Fibroblast of skin of right quadriceps (primary cell): ENCODE measurements at places on chromosomes 4 and X.

GRCh38 chrX:153476666-153477363, 6.4 kb upstream of the HAUS7 start:
- peak; percentile 89 for DNase-seq

DNA sequence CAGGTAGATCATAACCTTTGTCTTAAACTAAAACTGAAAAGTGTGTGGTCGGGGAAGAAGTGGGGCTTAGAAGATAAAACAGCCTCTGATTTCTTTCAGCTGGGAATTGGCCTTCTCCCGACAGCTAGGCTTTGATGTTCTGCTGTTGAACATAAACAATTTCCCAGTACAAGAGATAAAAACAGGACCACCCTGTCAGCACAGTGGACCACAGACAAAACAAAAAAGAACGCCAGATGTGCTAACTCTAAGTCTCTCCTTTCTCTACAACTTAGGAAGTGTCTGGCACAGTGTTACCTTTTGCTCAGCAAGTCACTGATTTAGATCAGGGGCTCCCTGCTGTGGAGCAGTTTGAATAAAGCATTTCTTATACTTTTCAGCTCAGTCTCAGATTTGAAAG, 87.5 kb upstream of the UXT start:
- DNase-seq: no peak

DNA sequence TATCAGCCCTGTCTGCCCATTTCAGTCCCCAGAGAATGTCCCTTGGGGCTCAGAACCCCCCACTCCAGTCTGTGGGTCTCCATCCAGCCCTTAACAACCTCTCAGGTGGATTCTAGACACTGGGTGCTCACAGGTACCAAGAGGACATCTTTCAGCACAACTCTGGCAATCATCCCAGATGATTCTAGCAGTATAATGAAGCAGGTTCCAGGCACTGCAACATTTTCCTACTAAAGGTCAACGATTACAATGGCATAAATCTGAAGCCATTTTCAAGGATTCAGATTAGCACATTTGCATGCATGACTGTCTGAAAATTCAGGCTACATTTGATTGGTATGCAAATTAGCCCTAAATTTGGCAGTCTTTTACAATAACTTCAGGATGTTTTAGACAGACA, 10.0 kb downstream of the SLC2A9 start:
- DNase-seq: no peak

DNA sequence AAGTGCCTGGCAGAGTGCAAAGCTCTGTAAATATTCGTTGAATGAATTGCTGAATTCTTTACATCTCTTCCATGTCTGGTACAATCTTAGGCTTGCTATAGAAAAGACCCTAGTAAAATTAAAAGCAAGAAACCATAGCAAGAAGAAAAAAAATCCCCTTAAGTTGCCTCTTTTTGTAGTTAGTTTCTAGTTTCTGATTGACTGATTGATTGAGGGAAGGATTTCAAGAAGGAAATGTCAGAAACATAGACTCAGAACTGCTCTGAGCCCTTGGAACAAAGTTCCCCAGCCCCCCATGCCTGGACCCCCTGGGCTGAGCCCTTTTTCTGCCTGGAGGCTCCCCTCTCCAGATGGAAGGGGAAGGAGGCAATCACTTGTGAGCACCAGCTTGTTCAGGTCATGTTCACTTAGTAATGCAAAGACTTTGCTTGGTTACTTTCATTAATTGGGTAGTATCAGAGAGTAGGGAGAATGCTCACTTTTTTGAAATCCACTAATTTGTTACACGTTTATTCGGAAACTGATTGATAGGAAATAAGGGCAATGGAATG, 35.6 kb downstream of the DAPP1 start:
- no peak for DNase-seq

DNA sequence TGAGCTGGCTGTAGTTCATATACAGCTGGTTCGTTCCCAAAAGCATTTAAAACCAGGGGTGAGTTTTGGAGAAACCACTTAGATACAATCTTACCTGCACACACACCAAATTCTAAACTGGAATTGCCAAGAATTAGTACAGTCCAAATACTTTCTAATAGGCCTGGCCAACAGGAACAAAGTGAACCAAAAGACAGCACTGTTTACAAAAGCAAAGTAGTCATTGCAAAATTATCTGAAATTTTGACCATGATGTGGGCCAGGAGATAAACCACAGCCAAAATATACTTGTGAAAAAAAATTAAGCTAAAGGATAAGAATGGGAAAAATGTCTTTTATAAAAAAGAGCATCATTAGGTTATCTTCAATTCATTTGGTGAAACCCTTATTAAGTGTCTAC, 37.9 kb upstream of the NAP1L5 start:
- DNase-seq: no peak

DNA sequence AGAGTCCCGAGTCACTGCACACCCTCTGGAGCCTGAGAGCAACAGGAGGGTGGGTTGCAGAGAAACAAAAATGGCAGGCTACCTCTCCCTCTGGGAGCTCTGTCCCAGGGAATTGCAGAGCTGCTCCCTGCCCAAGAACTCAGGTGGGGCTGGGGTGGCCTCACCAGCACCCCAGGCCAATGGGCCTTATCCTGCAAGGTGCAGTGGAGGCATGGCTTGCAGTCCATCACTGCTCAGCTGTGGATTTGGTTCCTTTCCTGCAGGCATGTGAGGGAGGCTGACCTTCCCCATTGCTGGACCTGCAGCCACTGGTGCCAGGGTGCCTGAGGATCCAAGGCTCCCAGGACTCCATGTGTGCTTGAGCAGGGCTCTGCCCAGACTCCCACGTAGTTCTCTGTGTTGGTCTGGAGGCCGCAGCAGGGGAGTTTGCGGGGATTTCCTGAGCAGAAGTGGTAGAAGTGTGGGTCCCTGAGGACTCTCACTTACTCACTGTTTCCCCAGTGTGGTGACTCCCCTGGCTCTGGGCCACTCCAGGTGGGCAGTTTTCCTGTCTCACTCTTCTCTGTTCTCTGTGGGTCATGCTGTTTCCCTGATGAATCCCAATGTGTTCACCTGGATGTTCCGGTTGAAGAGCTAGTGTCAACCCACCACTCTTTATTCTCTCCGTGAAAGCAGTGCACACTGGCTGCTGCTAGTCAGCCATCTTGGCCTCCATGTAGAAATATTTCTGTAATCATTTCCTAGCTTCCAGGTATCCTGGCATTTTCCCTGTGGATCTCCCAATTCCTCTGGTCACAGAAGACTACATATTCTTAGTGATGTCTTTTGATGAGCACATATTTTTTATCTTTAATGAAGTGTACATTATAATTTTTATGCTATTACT, 82.3 kb downstream of the ARHGAP24 start:
- DNase-seq: no peak

DNA sequence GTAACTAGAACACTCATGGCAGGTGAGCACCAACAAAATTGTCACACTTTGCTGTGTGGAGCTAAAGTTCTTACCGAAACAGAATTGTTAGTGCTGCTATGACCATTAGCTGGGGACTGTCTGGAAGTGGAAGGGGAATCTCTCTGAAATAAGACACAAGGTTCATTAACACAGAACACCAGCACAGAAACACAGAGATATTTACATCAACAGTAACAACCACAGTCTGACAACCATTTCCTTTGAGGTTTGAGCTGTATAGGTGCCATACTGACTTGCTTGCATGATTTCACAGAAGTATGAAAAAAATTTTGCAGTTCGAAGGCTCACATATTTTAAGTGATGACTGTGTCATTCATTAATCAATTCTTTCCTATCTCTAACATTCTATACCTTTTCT, 109.8 kb downstream of the NYX start:
- peak; percentile 17 for DNase-seq

DNA sequence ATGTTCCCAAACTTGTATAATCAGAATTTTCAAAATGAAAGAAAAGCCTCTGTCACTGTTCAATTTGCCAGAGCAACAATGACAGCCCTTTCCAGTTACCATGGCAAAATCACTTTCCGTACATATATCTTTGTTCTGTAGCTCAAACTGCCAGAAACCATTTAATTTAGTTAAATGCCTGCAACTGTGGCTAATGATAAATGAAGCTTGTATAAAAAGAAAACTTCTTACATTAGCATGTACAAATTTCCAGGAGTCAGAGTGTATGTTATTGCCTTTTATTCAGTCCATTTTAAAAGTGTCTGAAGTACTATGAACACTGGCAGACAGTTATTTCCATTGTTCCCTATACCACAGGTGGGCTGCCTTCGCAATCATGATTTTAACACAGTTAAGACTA, 30.3 kb downstream of the ARAP2 start:
- no peak for DNase-seq

DNA sequence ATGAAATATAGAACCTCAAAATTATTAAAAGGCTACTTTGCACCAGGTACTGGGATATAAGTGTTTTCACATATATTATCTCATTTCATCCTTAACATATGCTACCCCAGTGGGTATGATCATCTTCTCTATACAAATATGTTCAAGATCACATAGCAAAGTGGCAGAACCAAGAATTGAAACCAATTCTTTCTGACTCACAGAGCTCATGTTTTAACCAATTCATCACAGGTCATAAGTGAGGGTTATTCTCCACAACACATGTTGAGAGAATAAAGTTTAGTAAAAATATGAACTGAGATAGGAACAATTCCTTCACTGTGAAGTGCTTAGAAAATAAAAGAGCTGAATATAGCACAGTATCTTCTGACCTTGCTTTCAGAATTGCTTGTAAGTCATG, 442.9 kb upstream of the RASGEF1B start:
- no peak for DNase-seq

DNA sequence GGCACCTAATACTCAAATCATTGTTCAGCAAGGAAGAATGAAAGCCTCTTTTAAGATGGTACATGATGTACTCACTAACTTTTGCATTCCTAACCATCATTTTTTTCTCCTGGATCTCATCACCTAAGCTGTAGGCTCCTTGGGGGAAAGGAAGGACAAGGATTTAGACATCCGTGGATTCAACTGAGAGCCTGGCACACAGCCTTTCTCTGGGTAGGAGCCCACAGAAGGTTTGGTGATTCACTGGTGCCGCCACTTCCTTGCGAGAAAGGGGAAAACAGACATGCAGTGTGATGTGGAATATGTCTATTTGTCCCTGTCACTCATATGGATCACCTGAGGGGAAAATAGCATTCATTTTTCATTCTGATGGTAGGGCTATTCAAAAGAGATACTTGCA, 147.3 kb downstream of the PCDH7 start:
- no peak for DNase-seq

- DNase-seq: no peak
These were observed 694.4 kb upstream of the FAM241A start for GRCh38 chr4:111450867-111451266.

DNA sequence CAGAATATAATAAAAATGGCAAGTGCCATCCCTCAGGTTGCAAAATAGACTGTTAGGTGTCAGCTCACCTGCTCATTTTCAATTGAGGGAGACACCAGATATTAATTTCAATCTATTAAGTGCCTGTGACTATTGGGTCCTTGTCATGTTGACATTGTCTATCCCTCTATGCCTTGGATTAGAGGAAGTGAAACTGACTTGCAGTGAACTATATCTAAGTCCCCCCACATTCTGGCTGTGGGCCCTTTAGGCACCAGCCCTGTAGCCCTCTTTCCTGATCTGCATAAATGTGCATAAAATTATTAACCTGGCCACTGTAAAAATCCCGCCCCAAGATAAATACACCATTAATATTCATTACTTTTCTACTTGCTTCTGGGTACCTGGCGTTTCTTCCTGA, 293.0 kb upstream of the CLNK start:
- no peak for DNase-seq

- no peak for DNase-seq
These were observed 13.9 kb downstream of the TNIP2 start for GRCh38 chr4:2742081-2742822.

DNA sequence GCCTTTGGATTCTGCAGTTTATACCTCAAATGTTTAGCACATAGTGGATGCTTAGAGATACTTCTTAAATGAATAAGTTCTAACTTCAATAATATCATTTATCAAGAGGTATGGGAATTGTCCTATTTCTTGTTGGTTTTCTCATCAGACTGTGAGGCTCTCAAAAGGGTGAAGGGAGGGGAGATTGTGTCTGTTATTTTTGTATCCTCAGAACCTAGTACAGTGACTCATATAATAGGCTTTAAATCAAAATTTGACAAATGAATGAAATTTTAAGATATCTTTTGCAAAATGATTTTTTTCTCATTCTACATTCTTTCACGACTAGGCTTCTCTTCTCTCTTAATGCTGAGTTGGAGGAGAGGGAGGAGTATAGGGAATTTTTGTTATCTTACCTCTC, 89.5 kb downstream of the KDR start:
- no peak for DNase-seq

GRCh38 chrX:43436517-43436916, 219.6 kb upstream of the MAOA start:
- DNase-seq: no peak

DNA sequence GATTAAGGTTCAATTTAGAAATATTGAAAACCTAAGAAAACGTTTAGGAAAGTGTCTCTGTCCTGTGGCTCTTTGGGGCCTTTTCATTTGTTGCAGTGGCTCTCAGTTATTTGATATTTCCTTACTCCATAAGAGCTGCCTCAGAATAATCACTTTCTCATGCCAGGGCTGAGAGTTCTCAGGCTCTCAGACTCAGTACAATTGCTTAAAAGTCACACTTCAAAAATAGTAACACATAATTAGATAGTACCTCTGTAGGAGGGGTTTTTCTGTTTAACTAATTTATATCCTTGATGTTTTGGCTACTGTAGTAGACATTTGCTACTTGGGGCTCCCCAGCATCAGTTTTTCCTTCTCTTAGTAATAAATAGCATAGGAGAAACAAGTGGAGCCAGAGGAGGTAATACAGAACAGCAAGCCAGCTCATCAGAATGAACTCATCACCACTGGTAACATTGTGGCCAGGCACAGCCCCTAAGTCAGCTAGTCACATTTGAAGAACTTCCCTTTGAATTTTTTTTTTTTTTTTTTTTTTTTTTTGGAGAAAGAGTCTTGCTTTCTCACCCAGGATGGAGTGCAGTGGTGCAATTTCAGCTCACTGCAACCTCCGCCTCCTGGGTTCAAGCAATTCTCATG, 8.0 kb upstream of the HNRNPD start:
- no peak for DNase-seq

GRCh38 chrX:24515447-24515846, 50.4 kb downstream of the PDK3 start:
- DNase-seq: no peak

DNA sequence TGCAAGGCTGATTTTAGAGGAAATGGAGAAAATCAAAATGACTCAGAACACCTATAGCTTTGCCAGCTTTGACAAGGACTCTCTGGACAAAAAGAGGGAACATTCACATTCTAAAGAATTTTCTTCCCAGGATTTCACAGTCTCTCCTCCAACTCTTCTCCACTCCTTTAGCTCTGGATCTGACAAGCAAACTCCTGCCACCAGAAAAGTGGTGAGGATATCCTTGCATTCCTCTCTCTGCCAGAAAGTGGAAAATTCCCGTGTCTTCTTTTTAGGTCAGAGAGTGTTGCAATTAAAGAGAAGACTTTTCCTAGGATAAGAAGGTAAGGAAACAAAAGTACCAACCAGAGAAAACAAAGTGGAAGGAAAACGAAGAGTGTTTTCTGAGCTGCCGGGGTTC, 16.1 kb upstream of the PDGFRA start:
- DNase-seq: no peak
